Stimulated activated CD8-positive, alpha-beta memory T cell treated with anti-CD3 and anti-CD28 coated beads, Interleukin-4, amount 100 ng/mL, for 1 hour (primary cell): ENCODE measurements at places on chromosomes 12 and 14.

- DNase-seq, result no peak
Measured at GRCh38 chr12:25811656-25812126, 146.8 kb upstream of the RASSF8 start.

GRCh38 chr12:20829919-20830318 lies 19.4 kb downstream of the SLCO1B3 start:
- DNase-seq, result no peak

GRCh38 chr12:69508621-69509020 lies 38.4 kb downstream of the FRS2 start:
- no peak for DNase-seq

GRCh38 chr14:104341532-104342434 lies 203.4 kb downstream of the KIF26A start:
- DNase-seq, result no peak

GRCh38 chr12:60758224-60758623 lies 1162.4 kb downstream of the SLC16A7 start:
- no peak for DNase-seq

DNA sequence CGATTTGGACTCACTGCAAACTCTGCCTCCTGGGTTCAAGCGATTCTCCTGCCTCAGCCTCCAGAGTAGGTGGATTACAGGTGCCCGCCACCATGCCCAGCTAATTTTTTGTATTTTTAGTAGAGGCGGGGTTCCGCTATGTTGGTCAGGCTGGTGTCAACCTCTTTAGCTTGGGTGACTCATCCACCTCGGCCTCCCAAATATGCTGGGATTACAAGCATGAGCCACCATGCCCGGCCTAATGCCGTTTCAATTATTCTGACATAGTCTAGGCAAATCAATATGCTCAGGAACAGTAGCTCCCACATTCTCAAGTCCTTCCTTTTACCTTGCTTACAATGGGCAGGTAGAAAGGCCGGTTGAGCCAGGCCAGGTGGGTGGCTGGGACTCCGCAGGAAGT lies 82.0 kb upstream of the EEA1 start:
- DNase-seq, result no peak
